CD4-positive, alpha-beta T cell treated with Interleukin-1 beta for 1 hour (primary cell): ENCODE measurements at places on chromosomes 1 and 21.

GRCh38 chr1:36384542-36385409 lies 948 bp downstream of the STK40 start:
- peak; percentile 35 for DNase-seq

GRCh38 chr1:113452921-113453770 lies 62.8 kb downstream of the MAGI3 start:
- no peak for DNase-seq

DNA sequence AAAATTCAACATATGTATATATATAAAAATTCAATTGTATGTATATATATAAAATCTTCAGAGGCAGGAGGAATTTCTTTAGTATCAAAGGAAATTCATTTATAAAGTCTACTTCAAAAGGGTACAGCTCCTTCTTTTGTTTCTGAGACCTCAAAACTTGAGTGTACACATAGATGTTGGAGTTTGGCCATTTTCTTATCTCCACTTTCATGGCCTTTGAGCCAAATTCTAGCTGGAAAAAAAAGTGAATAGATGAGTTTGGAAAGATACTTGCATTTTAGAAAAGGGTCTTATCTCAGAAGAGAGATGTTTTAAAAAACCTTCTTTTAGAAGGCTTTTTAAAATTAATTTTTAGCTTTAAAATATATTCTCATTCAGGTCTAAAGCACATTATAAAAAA lies 103.2 kb downstream of the ATF6 start:
- DNase-seq = no peak

DNA sequence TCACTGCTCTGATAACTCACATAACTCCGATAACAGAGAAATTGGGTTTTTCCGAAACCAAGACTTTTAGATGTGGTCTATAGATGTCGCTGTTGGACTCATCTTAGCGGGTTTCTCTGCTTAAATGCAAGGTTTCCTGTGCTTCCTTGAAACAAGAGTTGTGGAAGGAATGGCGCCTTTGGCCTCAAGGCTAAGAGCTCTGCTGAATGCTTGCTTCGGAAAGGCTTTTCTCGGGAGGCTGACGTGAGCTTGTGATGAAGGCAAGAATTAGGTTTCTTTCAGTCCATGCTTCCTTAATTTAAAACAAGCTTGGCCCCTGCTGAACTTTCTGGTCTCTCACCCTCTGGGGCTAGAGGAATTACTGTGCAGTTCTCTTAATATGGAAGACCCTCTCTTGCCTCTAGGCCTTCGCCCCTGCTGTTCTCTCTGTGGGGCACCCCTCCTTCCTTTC lies 113.5 kb downstream of the MAP3K21 start:
- DNase-seq = peak; percentile 13

DNA sequence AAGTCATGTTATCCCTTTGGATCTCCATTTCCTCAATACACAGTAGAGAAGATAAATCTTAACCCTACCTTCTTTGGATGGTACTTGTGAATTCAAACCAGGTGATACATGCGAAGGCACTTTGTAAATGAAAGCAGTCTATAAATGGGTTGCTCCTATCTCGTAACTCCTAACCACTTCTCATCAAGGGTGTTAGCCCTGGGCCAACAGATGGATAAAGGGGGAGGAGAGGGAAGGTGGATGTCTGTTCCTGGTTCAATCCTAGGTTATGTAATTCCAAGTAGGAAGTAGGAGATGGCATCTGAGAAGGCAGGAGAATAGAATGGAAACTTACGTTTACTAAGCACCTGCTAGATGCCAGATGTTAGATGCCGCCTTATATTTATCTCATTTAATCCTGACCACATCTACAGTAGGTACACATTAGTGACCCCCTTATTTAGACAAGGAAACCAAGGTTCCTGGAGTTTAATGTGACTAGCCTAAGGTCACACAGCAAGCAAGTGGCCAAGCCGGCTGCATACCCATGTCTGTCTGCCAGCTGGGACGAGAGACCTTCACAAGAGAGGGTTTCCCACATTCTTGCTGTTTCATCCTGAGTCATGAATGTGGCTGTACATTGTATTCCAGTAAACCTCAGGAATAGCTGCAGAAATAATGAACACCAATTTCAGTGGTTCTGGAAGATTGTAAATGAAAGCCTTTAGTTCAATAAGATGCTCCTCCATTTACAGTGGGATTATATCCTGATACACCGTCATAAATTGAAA lies 47.7 kb downstream of the ELAVL4 start:
- DNase-seq = no peak

- no peak for DNase-seq
These were observed 184.5 kb downstream of the KAZN start for GRCh38 chr1:14782741-14783591.

DNA sequence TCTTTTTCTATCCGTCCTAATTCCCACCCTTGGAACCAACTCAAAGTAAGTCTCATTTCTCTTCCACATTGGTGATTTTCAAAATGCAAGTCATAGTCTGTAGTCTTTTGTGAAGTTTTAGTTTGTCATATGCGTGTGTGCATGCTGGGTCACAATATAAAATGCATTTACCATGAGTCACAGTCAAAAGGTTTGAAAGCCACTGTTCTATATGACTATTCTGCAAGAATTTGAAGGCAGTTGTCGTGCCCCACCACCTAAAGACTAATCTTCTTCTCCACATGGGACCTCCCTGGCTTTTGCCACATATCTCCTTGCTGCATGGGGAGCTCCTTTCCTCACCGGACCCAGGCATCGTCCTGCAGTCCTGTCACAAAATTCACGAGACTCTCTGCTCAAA lies 1.6 kb downstream of the STPG1 start:
- DNase-seq = no peak

DNA sequence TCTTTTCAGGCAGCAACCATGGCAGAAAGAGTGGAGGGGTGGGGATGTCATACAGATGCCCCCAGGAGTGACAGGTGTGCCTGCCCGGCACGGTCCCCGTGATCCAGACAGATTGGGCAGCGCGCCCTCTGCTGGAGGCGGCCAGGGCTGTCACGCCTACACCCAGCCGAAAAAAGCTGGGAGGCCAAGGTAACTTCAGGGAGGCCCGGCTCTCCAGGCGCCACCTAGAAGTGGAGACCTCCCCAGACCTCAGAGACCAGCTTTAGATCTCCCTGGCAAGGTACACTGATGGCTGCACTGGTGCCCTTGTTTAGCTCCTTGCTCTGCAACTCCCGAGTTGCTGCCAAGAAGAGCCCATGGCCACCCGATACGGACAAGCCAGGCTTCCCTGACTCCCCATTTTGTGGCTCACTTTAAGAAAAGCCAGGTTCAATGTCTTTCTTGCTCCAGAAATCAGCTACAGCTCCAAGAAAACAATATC lies 6.6 kb downstream of the GOLT1A start:
- peak; percentile 56 for DNase-seq

DNA sequence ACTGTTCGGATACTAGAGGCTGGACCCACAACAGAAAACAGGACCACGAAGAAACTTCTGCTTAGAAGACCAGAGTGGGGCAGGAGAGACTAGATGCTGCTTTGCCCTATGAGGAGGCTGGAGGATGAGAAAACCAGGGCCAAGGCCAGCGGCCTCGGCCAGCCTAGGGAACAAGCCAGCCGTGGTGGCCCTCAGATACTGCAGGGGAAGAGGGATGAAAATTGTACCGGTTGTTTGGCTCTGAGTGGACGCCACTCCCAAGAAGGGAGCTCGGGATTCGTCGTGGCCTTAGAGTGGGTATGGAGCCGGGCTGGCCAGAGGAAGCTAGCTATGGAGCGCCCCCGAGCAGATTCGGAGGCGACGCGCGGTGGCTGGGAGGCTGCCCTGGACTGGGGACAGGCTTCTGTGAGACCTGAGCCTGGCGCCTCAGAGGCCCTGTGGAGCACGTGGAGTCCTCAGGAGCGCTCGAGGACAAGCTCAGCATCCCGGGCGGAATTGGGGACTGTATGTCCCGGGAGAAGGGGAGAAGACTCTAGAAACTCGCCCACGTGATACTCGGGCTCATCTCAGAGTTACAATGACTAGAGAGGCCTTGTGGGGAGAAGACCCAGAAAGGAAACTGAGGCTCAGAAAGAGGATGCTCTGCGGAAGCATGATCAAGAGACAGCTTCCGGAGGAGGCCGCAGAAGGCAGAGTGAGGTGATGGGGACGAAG lies 2.8 kb downstream of the PRRX1 start:
- DNase-seq = no peak

- DNase-seq = no peak
These were observed 25.6 kb downstream of the CCDC190 start for GRCh38 chr1:162835157-162835899.

GRCh38 chr1:240980342-240980741 lies 368.4 kb upstream of the GREM2 start:
- no peak for DNase-seq

DNA sequence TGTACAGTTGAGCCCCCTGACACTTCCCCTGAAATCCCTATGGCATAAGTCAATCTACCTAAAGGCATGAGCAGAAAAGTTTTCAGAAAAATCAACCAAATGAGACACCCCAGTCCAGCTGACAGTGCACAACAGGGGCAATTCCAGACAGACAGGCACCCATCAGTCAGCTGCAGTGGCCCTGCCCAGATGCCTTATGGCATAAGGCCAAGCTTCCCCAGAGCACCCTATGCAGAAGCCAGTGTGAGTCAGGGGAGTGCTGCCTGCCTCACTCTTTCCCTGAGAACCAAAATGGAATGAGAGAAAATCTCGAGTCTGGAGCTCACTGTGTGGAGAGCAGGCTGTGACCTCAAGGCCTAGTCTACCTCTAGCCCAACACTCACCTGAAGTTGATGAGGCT lies 38.1 kb downstream of the MRAP start:
- no peak for DNase-seq

GRCh38 chr1:44225761-44226160 lies 12.5 kb downstream of the DMAP1 start:
- no peak for DNase-seq

DNA sequence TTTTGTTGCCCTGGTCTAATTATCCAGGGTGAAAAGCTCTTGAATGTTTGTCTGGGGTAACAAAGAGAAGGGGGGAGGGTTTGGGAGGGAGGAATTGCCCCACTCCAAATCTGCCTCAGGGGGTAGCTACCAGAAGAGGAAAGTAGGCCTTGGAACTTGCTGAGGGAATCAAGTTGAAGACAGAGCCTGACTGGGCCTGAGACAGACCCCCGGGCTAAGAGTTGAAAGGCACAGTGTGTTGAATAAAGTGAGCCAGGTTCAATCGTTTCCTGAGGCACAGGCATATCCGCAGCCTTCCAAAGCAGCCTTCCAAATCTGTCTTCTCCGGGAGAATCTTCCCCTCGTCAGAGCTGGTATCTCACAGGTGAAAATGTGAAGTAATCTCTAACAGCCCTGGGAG lies 96.6 kb downstream of the LRIG2 start:
- DNase-seq = no peak

GRCh38 chr1:151061704-151062103 lies 1.5 kb downstream of the MLLT11 start:
- no peak for DNase-seq

GRCh38 chr1:18923756-18924211 lies 21.4 kb upstream of the ALDH4A1 start:
- no peak for DNase-seq

- DNase-seq = no peak
These were observed 687.0 kb upstream of the ADGRL2 start for GRCh38 chr1:81113688-81114087.

DNA sequence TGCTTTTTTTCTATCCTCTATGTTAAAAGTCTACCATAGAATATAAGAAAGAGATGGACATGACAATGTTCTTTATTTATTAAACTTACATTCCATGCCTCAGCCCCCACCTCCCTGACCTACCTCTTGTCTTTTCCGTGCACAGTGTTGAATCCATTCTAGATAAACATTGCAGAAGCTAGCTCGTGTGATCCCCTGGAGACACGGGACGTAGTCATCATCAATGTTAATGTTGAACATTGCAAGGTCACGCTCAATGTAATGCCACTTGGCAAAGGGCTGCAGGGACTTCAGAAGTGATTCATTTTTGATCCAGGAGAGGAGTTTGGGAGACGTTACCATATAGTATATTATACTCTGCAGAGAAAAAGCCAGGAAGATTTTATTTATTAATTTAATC lies 66.4 kb downstream of the NTPCR start:
- DNase-seq = no peak

- no peak for DNase-seq
These were observed 12.6 kb upstream of the KLF18 start for GRCh38 chr1:44154049-44154448.

DNA sequence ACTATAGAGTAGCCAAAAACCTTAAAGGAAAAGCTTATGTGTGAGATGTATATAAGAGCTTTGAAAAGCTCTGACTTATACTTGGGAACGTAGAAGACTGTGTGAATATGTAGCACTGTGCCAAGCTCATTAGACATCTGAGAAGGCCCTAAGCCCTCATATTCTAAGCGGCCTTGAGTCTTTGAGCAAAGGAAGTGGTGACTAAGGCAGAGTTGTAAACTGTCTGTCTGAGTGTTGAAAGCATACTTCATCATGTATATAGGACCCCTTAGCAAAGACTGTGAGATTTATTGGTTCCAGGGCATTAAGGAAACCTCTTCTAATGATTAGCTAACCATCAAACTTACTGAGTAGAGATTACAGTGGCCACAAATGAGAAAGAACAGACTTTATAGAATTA lies 153.3 kb upstream of the LYPLAL1 start:
- DNase-seq = no peak

DNA sequence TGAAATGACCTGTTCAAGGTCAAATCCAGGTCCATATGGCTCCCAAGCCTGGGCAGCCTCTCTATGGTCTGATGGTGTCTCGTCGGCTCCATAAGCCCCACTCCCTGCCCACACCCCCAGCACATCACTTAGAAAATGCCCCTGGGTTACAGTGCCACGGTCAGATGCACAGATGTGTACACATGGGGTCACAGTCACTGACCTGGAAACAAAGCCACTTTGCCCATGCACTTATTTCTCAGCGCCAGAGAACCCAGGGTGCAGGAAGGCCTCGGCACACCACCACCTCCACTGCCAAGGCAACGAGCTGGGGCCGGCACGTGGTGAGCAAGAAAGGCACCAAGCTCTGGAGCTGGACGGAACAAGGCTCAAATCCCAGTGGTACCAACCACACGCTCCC lies 24.7 kb downstream of the IFFO2 start:
- no peak for DNase-seq

DNA sequence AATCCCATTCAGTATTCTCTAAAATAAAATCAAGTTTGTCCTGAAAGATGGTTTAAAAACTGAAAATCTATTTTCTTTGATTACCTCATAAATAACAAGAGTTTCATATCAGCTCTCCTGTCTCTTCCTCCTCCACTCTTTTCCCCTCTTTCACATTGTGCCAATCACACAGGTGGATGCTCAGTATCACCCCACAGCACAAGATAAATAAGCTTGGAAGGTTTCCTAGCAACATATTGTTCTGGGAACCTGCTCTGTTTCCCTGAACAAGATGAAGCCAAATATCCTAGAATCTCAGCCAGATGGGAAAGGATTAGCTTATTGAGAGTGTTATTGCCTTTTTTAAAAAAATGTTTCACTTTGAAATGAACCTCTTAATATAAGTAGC lies 45.7 kb upstream of the CACYBP start:
- no peak for DNase-seq

GRCh38 chr1:230064283-230064682 lies 2.8 kb upstream of the GALNT2 start:
- DNase-seq = no peak
